ENCODE measurements at places on chromosomes 13 and 19.
A peak's percentile ranks its signal among the peaks of the same experiment; 100 is the strongest.

GRCh38 chr13:106230450-106230849, 305.0 kb downstream of the EFNB2 start:
- no peak for DNase-seq

GRCh38 chr13:20197361-20197834, 4.7 kb upstream of the GJB2 start:
- DNase-seq, result peak; percentile 47

DNA sequence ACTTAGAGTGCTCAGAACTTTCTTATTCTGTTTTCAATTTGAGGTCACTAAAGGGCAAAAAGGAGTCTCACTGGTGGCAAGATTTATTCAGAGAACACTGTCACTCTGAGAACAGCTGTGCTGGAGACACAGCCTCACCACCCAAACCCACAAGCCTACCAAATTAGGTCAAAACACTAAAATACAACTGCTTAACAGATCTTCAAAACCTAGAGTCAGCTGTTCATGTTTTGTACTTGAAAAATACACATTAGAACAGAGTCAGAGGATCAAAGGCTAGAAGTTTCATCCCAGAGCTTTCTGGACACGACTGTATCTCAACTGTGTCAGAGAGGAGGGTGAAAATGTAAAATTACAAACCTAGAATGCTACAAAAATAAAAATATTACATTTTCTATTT, 89.3 kb downstream of the MIPEP start:
- peak; percentile 26 for DNase-seq

GRCh38 chr13:23510979-23511735, 59.1 kb upstream of the TNFRSF19 start:
- DNase-seq, result no peak

GRCh38 chr19:38466050-38466449, 32.6 kb downstream of the RYR1 start:
- DNase-seq, result no peak

- DNase-seq, result no peak
These were observed 204.2 kb downstream of the DCLK1 start for GRCh38 chr13:35926859-35927530.

DNA sequence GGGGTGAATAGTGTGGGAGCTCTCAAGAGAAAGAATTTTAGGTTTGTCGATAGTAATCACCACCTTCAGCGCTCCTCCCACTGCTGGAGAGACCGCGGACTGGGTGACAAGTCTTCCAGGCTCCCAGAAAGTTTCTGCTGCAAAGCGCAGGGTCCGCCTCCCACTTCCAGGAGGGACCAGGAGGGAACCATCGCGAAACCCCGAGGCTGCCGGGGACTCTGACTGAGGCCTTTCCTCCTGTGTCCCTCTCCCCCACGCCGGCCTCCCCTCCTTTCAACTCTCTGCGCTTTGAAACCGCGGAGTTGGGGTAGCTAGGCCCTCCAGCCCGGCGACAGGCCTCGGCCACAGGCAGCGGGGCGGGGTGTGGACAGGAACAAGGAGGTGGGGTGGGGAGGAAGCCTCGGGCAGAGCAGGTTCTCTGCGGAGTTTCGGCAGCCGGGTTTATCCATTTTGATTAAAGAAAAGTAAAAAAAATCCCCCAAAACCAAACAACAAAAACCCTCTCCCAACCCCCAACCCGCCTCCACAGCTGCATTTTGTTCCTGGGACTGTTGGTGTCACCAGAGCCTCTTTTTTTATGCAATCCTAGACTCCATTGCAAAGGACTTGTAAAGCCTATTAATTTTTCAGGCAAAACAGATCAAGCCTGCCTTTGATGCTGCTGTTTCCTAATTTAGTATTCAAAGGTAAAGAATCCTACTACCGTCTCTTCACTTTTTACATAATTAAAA, 157.2 kb downstream of the TM9SF2 start:
- peak; percentile 70 for DNase-seq

- no peak for DNase-seq
These were observed 33.9 kb upstream of the MBNL2 start for GRCh38 chr13:97188207-97188606.

GRCh38 chr19:2546128-2547032, 70.5 kb downstream of the GADD45B start:
- DNase-seq, result peak; percentile 63

DNA sequence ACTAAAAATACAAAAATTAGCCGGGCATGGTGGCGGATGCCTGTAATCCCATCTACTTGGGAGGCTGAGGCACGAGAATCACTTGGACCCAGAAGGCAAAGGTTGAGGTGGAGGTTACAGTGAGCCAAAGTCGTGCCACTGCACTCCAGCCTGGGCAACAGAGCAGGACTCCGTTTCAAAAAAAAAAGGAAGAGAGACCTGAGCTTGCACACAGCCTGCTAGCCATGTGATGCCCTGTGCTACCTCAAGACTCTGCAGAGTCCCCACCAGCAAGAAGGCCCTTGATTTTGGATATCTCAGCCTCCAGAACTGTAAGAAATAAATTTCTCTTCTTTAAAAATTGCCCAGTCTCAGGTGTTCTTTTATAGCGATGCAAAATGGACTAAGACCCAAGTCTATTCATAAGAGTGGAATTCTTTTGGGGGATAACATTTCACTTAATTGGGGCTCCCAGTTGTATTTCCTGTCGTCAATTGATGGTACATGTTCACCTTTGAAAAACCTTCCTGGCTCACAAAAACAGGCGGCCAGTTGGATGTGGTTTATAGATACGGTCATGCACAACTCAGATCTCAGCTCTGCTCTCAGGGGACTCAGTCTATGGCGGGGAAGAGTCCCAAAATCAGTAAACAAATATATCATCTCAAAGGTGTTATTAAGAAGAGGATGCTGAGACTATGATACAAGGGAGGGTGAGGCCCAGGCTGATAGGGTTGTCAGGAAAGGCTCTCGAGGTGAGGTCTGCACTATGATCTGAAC, 2.4 kb upstream of the CHERP start:
- DNase-seq, result no peak

- no peak for DNase-seq
These were observed 26.1 kb upstream of the DOCK9 start for GRCh38 chr13:99003851-99004471.

DNA sequence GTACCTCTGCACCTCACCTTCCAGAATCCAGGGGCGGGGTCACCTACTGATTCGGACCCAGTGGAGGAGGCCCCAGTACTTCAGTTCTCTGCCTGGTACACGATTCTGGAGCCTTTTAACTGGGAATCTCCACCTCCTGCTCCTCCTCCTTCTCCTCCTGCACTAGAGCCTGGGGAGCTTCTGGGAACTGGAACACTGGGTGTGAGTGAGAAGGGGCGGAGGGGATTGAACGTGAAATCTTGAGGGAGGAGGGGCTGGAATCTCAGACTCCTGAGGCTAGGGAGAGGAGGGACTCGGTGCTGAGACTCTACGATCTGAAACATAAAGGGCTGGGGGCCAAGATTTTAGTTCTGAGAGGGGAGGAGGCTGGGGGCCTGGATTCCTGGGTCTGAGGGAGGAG, at the start of gene KLK8:
Gene KLK8, minus strand, starts transcription at position 90 of the 400 bp plus-strand sequence. CDS start 437 bp downstream, outside the sequence.
- DNase-seq, result peak; percentile 5

DNA sequence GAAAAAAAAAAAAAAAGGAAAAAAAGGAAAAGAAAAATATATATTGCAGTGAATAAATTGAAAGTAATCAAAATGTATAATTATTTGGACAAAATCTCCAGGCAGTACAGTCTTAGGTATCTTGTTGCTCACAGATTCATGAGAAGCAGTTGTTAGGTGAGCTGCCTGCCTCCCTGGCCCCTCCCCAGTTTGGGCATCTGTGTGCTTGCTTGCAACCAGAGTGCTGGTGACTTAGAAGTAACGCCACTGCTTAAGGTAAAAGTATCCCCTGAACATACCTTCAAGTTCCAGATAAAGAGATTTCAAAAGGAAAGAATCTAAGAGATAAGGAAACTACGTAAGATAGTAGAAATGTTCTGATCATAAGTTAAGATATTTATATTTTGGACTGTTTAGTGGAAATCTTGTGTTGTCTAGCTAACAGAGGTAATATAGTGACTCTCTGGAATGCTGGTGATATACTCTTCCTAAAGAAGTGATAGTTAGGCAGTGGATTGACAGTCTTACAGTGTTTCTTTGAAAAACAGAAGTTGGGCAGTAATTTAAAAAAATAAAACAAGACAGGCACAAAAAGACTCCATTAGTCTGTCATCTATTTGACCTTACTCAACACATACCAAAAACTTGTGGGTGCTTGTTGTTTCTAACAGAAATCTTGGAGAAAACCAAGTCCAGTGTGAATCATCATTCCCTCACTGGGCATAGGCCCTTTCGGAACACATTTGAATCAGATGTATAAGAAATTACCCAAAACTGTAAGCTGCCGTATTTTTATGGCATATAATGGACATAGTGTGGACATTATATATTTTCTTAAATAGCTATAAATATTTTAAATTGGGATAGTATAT, 38.3 kb upstream of the KCTD4 start:
- DNase-seq, result no peak

- DNase-seq, result no peak
These were observed 71.2 kb downstream of the FGF9 start for GRCh38 chr13:21742096-21742495.

DNA sequence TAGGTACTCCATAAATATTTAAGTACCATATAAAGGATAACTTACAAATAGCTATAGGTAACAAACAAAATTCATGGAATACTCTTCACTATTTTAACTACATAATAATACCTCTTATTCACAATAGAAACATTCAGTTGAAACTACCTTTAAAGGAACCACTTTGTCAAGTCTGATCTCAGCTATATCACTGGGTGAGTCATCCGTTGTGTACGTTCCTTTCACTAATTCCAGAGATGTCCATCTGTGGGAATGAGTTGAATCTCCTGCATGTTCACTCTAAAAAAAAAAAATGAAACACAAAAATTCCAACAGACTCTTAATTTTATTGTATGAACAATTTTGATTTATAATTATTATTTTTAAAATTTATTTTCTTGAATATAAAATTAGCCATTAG, 149.4 kb upstream of the FBXL3 start:
- DNase-seq, result peak; percentile 1

DNA sequence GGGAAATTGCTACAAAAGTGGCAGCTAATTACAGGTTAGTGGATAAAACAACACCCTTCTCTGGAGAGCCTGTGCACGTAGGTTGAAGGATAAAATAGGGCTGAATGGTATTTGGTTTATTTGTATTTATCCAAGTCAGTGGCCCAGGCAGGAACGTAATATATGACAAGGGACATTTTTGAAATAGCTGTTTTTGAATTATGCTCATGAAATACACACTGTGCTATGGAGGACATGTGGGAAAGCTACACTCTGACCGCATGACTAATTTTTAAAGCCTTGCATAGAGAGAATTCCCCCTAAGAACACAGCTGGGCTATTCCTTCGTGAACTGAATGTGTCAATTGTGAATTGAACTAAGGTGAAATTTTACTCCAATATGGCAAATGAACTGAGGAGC, 292.1 kb upstream of the MAB21L1 start:
- DNase-seq, result no peak

DNA sequence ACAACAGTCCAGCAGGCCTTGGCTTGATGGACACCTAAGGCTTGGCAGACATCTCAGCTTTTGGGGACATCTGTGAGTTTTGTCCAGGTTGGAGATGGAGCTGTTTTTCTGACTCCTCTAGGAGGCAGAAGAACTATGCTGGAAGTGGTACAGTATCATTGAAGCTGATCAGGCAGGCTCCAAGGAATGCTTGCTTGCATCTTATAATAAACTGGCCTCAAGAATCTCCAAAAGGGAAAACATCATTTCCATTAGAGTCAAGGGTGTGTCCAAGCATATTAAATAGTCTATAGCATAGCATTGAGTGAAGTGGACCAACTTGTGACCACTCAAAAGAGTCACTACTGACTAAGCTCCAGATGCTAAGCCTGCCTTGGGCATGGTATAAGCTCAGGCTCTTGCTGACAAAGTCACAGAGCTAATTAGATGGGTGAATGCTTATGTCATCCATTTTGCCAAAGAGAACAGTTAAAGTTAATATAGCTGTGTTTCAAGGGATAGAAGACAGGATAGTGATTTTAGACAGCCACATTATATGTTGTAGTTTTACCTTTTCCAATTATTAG, 216.0 kb downstream of the DNAJC15 start:
- no peak for DNase-seq

GRCh38 chr19:7845390-7846154, 15.6 kb downstream of the EVI5L start:
- DNase-seq, result no peak

GRCh38 chr13:90627813-90628212, 719.7 kb upstream of the MIR17HG start:
- DNase-seq, result no peak

GRCh38 chr19:5271145-5271544, 69.5 kb downstream of the PTPRS start:
- no peak for DNase-seq

DNA sequence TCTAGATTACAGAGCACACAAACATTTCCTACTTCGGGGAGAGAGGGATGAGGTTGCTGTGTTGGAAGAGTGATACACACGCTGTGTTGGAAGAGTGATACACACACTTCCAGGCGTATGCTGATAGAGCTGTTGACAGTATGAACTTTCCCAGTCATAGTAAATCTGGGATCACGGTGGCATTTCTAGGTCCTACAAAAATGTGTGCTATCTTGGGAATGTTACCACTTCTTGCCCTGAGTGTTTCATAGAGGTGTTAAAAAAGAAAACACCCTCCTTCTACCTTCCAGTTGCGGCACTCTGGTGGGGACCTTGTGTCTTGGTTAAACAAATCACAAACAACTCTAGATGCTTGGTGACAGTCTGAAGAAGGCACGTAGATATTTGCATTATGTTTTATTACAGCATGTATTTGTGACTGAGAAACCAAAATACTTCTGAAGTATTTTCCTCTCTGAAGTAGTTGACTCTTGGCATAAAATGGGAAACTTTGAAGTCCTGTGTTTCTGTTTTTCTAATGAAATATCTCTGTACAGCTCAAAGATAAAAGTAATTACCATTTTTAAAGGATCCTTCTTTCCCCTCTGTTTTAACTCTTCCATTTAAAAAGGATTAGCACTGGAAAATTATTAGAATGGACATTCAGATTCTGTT, 52.5 kb downstream of the ARHGAP35 start:
- DNase-seq, result no peak

DNA sequence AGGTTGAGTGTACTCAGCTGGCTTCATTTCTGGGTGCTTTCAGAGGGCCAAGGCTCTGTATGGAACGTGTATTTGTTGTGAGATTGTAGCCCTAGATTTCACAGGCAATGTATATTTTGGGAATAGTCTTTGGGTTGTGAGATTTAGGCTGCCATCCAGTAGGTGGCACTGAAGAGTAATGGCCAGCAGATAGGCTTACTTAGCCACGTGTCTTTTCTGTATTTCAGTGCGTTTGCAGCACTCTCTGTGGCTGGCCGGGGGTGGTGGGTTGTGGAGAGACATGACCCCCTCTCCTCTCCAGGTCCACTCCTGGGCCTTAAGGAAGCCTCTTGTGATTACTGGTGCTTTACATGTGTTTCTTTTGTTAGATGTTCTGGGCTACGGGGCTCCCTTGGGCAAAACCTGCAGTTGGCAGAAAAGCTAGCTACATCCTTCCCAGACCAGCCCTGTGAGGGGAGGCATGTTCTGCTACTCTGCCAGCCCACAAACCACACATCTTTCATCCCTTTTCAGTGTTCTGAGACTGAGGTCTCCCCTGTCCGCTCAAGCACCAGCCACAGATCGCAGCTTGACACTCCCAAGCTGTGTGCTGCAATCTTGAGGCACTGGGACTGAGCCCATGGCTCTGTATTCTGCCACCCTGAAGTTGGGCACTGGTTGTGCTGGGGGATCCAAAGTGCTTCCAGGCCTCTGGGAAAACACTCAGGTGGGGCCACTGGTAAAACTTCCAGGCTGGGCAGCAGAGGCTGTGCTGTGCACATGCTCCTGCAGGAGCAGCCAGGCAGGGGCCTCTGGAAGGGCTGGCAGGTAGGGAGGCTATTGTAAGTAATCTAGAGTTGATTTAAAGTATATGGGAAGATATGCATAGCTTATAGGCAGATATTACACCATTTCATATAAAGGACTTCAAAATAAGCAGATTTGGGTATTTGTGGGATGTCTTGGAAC, 1096.8 kb upstream of the PCDH20 start:
- DNase-seq, result peak; percentile 0

All from muscle of back (tissue), 13 donors.